GM23248 (cell line): ENCODE measurements at places on chromosomes 1 and 21. TPM values are rescaled to one million over a fixed set of nuclear protein-coding genes. Genes with fewer than 3 reads are reported as not detected.

The EFNA1 gene
- not detected in 2 replicates for polyA plus RNA-seq

The HNRNPR gene
- 124 and 126 TPM in 2 replicates for polyA plus RNA-seq

The ANGPTL7 gene
- polyA plus RNA-seq: not detected in 2 replicates

The SLC25A24 gene
- 37.8 and 40.2 TPM in 2 replicates for polyA plus RNA-seq

The CNR2 gene
- not detected in 2 replicates for polyA plus RNA-seq

The ARTN gene
- polyA plus RNA-seq: not detected in 2 replicates

The NCAM2 gene
- polyA plus RNA-seq: 1.7 and 2.4 TPM in 2 replicates

The S100A8 gene
- polyA plus RNA-seq: not detected in 2 replicates

The MROH7 gene
- polyA plus RNA-seq: 0.13 TPM in 1 of 2 replicates, not detected in the other

The TMPRSS15 gene
- not detected in 2 replicates for polyA plus RNA-seq

The TP73 gene
- polyA plus RNA-seq: 0.08 TPM in 1 of 2 replicates, not detected in the other

The SLC2A5 gene
- 0.25 and 0.29 TPM in 2 replicates for polyA plus RNA-seq

The AGMAT gene
- 0.75 and 0.85 TPM in 2 replicates for polyA plus RNA-seq

- no peak for DNase-seq
Measured at GRCh38 chr1:230858236-230858820, 10.0 kb downstream of the C1orf198 start.

GRCh38 chr1:232627645-232628334, 2.1 kb downstream of the SIPA1L2 start:
- peak; percentile 40 for DNase-seq

DNA sequence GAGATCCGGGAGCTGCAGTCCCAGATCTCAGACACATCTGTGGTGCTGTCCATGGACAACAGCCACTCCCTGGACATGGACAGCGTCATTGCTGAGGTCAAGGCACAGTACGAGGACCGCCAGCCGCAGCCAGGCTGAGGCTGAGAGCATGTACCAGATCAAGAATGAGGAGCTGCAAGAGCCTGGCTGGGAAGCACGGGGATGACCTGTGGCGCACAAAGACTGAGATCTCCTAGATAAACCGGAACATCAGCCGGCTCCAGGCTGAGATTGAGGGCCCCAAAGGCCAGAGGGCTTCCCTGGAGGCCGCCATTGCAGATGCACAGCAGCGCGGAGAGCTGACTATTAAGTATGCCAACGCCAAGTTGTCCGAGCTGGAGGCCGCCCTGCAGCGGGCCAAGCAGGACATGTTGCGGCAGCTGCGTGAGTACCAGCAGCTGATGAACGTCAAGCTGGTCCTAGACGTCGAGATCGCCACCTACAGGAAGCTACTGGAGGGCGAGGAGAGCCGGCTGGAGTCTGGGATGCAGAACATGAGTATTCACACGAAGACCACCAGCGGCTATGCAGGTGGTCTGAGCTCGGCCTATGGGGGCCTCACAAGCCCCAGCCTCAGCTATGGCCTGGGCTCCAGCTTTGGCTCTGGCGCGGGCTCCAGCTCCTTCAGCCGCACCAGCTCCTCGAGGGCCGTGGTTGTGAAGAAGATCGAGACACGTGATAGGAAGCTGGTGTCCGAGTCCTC, 25.5 kb downstream of the ETV3L start:
- peak; percentile 86 for DNase-seq

DNA sequence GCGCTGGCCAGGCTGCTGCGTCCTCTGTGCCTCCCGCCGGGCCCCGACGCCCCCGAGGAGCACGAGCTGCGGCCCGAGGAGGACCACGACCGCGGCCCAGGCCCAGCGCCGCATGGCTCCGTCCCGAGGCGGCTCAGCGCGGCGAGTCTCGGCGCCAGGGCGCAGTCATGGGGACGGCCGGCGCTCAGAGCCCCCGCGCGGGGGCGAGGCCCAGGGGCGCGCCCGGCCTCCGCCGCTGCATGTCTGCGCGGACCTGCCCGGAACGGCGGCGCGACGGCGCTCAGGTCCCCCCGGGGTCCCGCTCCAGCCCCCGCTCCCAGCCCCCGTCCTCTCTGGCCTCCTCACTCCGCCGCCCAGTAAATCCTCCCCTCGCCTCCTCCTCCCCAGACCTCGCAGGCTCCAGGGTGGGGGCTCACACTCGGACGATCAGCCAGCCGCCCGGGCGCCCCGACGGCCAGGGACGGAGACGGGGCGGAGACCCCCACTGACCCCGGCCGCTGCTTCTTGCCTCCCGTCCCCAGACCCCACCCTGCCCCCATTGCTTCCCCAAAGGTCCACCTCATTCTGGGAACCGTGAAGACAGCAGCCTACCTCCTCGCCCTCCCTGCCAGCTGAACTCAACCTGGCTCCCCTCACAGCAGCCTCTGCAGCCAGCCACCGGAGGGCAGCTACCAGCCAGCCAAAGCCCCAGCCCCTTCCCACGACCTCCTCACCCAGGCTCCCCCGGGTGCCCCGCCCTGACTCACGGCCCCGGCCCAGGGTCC, at the start of gene C1QTNF12:
TSS of gene C1QTNF12 (minus strand) at position 146 of the 764 bp plus-strand sequence. CDS start at position 114, 32 bp downstream.
- DNase-seq: peak; percentile 59

GRCh38 chr1:3584915-3585314, 26.4 kb downstream of the MEGF6 start:
- DNase-seq: no peak

DNA sequence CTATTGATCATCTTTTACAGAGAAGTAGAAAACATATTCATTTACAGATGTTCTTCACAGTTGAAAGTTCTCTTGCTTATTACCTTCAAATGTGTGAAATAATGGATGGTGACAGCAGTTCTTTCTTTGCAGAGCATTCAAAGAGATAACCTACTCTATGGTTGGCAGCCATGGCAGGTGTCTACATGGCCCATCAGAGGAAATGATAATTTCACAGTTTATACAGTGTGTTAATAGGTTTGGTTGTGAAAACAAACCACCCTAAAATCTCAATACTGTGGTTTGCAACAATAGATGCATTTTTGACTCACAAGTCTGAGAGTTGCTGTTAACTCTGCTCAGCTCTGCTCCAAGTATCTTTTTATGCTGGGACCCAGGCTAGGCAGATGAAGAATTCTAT, 241.2 kb upstream of the SAMSN1 start:
- no peak for DNase-seq

DNA sequence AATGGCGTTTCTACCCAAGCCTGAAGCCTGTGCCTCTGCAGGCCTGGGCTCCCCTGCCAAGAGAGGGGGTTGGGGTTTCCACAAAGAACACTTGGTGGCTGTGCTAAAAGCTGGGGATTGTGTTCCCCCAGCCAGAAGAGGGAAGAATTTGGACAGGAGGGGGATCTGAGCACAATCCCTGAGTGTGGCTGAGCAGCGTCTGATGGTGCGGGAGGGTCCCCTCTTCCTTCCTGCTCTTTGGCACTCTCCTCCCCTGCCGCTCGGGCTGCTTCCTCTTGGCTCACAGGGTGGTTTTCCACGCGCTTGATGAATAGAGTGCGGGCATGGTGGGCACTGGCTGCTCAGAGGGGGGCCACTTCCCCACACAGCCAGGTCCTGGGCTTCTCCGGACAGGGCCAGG, 3.7 kb downstream of the GPR37L1 start:
- no peak for DNase-seq

- no peak for DNase-seq
Measured at GRCh38 chr1:12339811-12340543, 110.1 kb downstream of the VPS13D start.

DNA sequence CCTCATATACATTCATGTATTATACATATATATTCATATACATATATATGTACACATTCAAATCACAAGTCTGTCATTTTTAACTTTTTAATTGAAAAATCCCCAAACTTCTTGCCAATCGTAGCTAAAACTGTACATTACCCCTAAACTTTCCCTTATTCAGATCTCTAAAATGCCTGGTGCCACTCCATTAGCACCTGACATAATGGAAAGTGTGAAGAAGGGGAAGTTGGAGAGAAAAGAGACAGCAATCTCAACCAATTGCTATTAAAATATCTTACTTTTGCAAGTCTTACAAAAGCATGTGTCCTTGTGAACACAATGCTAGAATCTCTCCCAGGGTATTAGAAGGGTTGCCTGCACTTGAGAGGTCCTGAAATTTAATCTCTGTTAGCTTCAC, 22.7 kb upstream of the PRKACB start:
- no peak for DNase-seq

GRCh38 chr1:207007352-207008033, 25.1 kb downstream of the C1orf116 start:
- DNase-seq: peak; percentile 94

- no peak for DNase-seq
Measured at GRCh38 chr1:184461321-184461720, 74.5 kb downstream of the C1orf21 start.

DNA sequence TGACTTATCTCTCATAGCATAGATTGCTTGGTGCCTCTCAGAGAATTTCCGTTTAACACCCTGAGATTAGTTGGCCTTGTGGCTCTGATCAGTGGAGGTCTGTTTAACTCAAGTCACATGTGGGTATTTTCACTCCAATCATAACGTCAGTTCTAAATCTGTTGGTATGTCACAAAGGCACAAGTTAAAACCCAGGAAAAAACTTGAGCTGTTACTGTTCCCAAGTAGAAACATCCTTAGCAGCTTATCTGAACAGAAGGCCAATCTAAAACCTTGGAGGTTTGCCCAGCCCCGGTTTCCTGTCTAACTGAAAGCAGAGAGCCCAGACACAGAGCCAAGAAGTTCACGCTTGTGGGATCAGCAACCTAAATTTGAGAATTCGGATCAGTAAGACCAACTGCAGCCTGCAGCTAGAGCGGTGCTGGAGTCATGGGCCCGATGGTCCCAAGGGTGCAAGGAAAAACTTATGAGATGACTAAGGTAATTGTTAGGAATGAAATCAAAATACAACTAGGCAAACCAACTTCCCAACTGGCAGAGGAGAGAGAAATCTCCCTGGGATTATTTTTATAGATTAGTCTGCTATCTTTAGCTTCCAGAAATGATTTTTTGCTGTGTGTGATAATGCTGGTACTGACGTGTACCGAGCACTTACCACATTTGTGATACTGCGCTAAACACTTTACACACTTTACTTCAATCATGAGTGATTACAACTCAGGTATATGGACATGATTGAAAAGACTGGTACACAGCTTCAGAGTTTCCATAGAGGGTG, 90.2 kb upstream of the C1orf21 start:
- DNase-seq: peak; percentile 79

DNA sequence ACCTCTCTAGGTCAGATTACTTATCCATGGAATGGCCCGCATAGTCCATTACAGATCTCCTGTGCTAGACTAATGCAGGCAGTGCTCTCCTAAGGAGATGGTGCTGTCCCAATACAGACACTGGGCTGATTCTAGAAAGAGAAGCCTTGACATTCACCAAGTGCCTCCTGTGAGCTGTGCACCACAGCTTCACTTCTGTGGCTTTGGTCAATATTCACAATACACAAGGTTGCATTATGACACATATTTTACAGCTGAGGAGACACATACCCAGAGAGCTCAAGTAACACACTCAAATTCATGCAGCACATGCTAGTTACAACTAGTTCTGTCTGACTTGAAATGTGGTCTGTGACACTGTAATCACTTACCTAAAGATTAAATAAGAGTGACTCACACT, 59.4 kb upstream of the LRRC8B start:
- DNase-seq: no peak

- no peak for DNase-seq
Measured at GRCh38 chr1:3928586-3928985, 28.5 kb upstream of the C1orf174 start.

DNA sequence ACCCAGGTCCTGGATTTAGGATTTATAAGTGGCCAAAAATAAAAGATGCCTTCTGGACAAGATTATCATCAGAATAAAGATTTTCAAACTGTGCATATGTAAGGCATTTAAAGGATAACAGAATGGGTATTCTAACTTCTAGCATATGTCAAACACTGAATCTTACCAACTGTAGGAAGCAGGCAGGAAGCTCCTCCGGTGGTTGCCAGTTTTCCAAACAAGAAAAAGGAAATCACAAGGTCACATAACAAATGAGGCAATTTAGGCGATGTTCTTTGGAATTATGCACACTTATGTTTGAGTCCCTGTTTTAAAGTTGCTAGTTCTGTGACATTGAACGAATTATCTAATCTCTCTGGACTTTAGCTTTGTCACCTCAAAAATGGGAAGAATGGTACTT, 48.9 kb downstream of the ATP6V1G3 start:
- DNase-seq: no peak

- peak; percentile 20 for DNase-seq
Measured at GRCh38 chr1:50257029-50257428, 148.3 kb downstream of the ELAVL4 start.

GRCh38 chr1:151478923-151479322, 19.6 kb upstream of the POGZ start:
- DNase-seq: no peak

- DNase-seq: no peak
Measured at GRCh38 chr21:39095681-39096080, 87.6 kb downstream of the PSMG1 start.

DNA sequence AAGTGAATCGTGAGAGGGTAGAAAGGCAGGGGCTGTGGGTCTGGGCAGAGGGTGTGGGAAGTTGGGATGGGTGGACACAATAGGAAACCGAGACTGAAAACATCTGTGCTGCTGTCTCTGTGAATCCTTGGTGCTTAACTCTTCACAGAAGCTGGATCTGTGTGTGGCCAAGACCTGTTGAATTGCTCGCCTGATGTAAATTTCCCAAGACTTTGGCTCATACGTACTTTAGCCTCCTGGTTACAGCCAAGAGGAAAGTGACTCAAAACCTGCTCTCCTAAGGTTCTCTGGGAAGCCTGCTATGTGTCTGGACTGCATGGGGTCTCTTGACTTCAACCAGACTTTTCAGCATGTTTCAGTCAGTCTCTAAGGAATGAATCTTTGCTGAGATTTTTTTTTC, 270.3 kb downstream of the RWDD3 start:
- DNase-seq: no peak

GRCh38 chr1:63523738-63524137, 413 bp downstream of the EFCAB7 start:
- peak; percentile 54 for DNase-seq

GRCh38 chr1:204726478-204726877, 40.9 kb upstream of the LRRN2 start:
- DNase-seq: peak; percentile 52

DNA sequence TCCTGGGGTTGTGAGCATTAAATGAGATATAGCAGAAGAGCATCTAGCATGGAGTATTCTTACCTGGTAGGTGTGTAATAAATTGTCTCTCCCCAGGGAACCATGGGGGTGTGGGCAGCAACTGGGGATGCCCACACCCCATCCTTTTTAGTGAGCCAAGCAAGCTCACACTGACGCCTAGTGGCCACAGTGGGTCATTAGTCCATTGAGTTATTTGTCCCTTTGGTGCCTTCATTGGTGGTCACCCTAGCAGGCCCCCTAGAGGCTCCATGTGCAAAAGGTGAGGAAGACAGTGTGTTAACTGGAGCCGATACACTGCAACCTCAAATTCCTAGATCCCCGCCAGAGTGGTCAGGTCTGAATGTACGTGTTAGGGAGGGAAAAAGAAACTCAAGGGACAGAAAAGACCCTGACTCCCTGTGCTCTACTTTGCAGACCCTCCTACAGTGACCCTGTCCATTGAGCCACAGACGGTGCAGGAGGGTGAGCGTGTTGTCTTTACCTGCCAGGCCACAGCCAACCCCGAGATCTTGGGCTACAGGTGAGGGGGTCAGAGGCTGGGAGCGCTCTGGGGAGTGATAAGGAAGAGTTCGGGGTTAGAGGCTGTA, 93.3 kb upstream of the CD1D start:
- peak; percentile 81 for DNase-seq

DNA sequence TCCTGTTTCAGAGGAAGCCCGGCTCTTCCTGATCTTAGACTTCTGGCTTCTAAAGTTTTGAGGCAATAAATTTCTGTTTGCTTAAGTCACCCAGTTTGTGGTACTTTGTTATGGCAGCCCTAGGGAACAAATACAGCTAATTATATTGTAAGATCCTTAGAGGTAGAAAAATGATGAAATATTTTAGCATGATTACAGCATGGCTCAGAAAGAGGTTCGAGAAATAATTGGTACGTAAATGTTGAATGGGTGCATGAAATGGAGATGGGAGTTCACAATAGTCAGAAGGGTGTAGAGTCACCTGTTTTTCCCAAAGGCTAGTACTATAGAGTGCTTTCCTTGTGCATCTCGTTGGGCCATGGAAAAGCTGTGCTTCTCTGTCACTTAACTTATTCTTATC, 123.5 kb downstream of the RUNX1 start:
- DNase-seq: no peak
